Bronchus fibroblast of lung (primary cell): ENCODE measurements at places on chromosomes 7 and 10. TPM values are rescaled to one million over a fixed set of nuclear protein-coding genes. Genes with fewer than 3 reads are reported as not detected.

SPDYE2B gene
- total RNA-seq = not detected in 2 replicates

MCU gene
- 18.4 and 24.4 TPM in 2 replicates for total RNA-seq

FANK1 gene
- 0.59 and 0.84 TPM in 2 replicates for total RNA-seq

GIMAP2 gene
- total RNA-seq = 0.15 and 0.34 TPM in 2 replicates

CALHM2 gene
- 14.3 and 19.0 TPM in 2 replicates for total RNA-seq

VAX1 gene
- total RNA-seq = not detected in 2 replicates

NEBL gene
- 1.2 and 1.3 TPM in 2 replicates for total RNA-seq
